ENCODE measurements at places on chromosomes 4 and X.

- DNase-seq, result no peak
Observed at GRCh38 chr4:86606809-86607208, 12.7 kb downstream of the PTPN13 start.

DNA sequence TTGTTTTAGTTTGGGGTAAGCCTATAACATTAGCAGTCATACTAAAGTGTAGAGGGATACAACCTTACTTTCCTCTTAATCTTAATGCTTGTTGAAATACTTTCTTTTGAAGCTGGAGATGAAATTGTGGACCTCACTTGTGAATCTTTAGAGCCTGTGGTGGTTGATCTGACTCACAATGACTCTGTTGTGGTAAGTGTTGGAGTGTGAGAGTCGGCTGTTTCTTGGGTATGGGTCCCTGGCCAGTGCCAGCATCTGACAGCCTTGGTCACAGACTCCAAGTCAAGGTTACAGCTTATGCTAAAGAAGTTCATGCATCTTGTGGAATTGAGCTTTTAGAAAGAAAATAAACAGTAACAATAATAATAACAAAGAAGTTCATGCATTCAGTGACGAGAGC is 31.6 kb downstream of the RNF4 start:
- no peak for DNase-seq

DNA sequence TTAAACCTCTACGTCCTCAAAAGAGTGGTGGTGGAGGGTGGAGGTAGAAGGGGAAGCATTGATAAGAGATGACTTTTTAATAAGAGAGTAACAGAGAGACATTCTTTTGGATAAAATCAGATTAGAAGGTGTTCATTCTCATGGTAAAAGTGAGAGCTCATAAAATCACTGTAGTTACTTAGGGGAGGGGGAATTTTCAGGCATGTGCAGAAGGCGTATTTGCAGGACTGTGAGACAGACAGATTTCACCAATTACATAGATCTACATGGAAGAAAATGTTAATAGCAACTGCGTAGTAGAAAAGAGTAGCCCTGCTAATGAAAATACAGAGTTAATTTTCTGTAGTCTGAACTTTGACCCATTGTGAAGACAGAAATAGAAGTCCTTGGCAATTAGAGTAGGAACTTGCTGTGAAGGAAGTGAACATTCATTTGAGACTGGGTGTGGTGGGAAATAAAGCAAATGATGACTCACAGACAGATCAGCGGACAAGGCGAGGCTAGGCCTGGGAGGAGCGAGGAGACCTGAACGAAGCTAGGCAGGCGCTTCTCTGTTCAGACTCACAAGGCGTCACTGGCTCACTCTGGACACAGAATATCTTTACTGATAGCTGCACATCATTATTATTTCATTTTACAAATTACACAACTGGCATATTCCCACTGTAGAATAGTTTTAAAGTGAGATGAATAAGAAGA is 57.2 kb upstream of the FAM9C start:
- peak; percentile 80 for DNase-seq

DNA sequence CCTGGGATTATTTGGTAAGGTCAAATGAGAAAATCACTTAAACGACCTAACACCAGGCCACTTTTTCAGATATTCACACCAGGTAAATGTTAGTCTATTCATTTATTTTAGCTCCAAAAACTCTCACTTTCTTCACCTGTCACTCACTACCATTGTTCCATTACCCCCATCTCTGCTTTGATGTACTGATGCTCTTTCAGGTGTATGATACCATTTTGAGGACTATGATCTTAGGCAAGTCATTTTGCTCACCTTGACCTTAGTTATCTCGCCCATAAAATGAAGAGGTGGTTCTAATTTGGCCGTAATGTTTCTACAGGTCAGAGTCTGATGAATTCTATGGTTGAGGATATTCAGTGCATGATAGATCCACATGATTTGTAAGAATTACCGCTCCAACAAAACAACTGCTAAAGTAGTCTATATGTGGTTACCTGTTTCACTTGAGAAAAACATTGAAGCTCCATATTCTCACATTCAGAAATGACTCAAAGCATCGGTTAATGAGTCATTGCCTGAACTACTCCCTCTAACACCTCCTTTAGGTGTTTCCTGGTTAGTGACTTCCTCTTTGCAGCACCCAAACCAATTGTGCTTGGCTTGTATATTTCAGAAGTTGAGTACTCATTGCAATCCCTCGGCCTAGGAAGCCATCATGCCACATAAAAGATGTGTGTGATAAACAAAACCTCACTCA is 4.5 kb downstream of the DTHD1 start:
- DNase-seq, result no peak

DNA sequence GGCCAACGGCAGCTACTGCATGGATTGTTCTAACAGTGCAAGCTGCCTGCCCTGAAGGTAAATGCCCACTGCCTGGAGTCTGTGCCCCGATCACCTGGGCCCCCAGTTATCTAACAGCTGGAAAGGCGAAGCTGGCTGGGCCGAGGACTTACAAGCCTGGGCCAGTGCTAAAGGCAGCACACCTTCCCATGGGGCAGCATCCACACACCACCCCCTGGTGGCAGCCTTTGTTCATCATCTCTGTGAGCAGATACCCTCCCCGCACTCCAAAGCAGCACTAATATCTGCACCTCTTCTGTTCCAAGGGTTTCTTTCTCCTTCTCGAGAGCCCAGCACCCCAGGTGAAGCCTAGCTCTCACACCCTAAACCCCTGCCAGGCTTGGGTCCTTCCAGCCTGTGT is 7.6 kb downstream of the SLC2A9 start:
- DNase-seq, result no peak

GRCh38 chr4:53116954-53117353 is 248.9 kb downstream of the SCFD2 start:
- no peak for DNase-seq

DNA sequence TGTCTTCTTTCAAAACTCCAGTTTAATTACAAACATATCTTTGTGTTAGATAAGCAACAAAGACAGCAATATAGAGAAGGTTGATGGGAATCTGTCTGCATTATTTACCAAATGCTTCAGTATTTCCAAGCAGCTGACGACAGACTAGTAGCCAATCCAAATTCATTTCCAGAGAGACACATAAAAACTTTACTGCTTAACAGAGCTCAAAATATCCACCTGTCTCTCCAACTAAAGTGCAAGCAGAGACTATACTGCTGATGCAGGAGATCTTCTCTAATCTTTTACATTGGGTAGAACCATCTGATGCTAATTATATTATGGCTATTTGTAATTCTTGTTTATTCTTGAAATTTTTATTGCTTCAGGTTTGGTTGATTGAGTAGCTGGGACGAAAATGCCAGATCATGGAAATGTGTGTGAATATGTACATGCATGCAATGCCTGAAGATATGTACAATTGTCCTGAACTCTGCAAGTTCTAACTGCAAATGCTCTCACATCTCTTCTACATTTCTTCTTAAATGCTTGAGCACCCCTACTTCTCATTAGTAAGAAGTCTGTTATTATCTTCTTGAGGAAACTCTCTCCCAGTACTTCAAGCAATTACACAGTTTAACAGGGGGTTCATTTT is 200.0 kb downstream of the PDHA2 start:
- DNase-seq, result no peak

GRCh38 chrX:8688776-8689175 is 43.2 kb downstream of the ANOS1 start:
- DNase-seq, result no peak

Measured in retinal pigment epithelial cell (primary cell).